ENCODE measurements at places on chromosomes 3 and 15.
A peak's percentile ranks its signal among the peaks of the same experiment; 100 is the strongest.

- DNase-seq = no peak
Observed at GRCh38 chr3:49411535-49411967, 225 bp downstream of the RHOA start.

GRCh38 chr3:100956276-100956675 lies 36.9 kb downstream of the ABI3BP start:
- no peak for DNase-seq

DNA sequence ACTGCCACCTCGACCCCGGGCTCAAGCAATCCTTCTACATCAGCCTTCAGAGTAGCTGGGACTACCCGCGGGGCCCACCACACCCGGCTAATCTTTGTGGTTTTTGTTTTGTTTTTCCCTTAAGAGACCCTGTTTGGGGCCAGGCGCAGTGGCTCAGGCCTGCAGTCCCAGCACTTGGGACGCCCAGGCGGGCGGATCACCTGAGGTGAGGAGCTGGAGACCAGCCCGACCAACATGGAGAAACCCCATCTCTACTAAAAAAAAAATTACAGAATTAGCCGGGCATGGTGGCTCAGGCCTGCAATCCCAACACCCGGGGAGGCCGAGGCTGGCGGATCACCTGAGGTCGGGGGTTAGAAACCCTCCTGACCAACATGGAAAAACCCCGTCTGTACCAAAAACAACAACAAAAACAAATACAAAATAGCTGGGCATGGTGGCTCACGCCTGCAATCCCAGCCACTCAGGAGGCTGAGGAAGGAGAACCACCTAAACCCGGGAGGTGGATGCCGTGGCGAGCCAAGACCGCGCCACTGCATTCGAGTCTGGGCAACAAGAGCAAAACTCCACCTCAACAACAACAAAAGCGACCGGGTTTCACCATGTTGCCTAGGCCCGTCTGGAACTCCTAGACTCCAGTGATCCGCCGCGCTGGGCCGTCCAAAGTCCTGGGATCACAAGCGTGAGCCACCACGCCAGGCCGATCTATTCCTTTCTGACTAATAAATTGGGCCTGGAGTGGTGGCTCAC lies 8.1 kb upstream of the FAN1 start:
- DNase-seq = no peak

- no peak for DNase-seq
Observed at GRCh38 chr15:96416218-96416933, 85.9 kb downstream of the NR2F2 start.

DNA sequence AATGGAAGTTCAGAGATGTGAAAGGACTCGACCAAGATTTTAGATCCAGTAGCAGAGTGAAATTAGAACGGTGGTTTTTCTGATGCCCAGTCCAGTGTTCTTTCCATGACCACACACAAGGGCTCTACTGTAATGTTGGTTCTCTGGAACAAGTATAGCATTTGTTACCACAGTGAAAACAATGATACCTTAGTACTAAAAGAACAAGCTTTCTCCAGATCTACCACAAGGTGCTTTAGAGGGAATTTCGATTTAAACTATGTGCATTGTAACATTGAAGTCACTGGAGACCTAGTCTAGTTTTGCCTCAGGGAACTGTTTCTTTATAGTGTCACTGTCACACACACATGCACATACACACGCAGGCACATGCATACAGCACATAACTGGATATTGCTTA lies 12.8 kb upstream of the CCNL1 start:
- DNase-seq = no peak

GRCh38 chr3:185843126-185843525 lies 18.3 kb upstream of the IGF2BP2 start:
- no peak for DNase-seq

- DNase-seq = no peak
Observed at GRCh38 chr3:45958321-45958791, 15.1 kb downstream of the CXCR6 start.

DNA sequence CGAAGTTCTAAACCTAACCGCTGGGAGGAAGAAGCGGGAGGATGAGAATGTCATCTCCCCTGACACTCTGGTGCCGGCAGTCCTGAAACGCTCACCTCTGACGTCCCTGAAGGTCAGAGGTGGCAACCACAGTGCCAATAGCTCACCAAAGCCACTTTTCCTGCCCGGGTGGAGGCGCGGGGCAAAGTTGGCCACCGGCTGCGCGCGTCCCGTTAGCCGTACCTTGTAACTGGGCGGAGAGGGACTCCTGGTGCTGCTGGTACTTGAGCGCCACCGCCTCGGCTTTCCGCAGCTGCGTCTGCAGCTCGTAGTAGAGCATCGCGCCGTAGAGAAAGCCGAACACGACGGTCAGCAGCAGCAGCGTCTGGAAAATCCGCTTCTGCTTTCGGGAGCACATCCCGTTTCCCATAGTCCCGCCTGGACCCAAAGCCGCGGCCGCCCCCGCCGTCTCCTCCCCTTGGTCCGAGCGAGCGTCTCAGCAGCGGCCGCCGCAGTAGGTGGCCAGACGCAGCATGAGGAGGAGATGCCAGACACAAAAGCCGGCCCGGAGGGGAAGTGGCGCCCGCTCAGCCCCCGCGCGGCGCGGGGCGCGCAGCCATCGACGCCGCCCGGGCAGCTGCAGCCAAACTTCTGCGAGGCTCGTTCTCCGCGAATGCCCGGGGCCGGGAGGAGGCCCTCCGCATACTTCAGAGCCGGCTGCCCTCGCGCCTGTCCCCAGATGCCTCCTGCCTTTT lies 680 bp downstream of the GOLIM4 start:
- peak; percentile 58 for DNase-seq

GRCh38 chr15:40182358-40183029 lies 21.6 kb downstream of the BUB1B start:
- no peak for DNase-seq

GRCh38 chr3:13125092-13126015 lies 52.1 kb upstream of the IQSEC1 start:
- no peak for DNase-seq

GRCh38 chr3:134965865-134966481 lies 170.9 kb downstream of the EPHB1 start:
- DNase-seq = no peak

GRCh38 chr15:92970656-92971055 lies 70.5 kb downstream of the CHD2 start:
- peak; percentile 18 for DNase-seq

DNA sequence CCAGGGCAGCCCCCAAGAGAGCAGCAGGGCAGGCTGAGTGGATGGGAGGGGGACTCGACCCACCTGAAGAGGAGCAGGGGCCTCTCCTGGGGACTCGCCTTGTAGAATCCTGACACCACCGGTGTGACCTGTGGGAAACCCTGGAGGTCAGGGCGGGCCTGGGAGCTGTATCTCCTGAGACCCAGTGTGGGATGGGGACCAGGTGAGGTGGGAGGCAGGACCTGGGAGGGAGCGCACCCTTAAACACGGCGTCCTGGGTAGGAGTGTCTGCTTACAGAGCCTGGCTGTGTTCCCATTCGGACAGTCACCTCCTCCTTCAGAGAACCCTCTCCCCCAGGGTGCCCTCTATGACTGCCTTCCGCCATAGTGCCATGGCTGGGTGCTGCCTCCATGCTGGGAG lies 27.1 kb downstream of the C15orf39 start:
- DNase-seq = no peak

- DNase-seq = no peak
Observed at GRCh38 chr3:186458306-186459107, 85.7 kb downstream of the CRYGS start.

GRCh38 chr15:70794596-70795310 lies 31.4 kb upstream of the UACA start:
- DNase-seq = peak; percentile 26

DNA sequence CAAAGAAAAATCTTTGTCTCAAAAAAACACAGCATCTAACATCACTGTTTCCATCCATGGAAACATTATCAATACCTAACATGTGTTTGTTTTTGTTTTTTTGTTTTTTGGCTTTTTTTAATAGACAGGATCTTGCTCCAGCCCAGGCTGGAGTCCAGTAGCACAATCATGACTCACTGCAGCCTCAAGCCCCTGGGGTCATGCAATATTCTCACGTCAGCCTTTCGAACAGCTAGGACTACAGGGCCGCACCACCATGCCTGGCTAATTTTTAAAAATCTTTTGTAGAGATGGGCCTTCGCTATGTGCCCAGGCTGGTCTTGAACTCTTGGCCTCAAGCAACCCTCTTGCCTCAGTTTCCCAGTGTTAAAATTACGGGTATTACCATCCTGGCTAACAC lies 52.8 kb downstream of the RAF1 start:
- no peak for DNase-seq

GRCh38 chr3:153829606-153830170 lies 291.5 kb upstream of the ARHGEF26 start:
- DNase-seq = peak; percentile 39

GRCh38 chr3:183949690-183950089 lies 65.0 kb upstream of the PARL start:
- DNase-seq = no peak
